Natural killer cell (primary cell): ENCODE measurements at places on chromosomes 1 and 21. TPM values are rescaled to one million over a fixed set of nuclear protein-coding genes. Genes with fewer than 3 reads are reported as not detected.

- no peak for DNase-seq
These were observed 109.1 kb upstream of the GADD45A start for GRCh38 chr1:67575861-67576260.

DNA sequence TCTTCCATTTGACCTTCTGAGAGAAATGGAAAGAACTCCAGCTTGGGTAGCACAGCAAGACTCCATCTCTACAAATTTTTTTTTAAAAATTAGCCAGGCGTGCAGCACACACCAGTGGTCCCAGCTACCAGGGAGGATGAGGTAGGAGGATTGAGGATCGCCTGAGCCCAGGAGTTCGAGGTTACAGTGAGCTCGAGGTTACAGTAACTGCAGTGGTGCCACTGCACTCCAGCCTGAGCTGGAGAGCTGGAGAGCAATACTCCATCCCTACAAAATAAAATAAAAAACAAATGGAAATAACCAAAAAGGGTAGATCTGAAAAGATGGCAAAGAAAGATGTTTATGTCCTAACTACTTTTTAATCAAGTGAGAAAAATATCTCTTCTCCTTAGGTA, 14.5 kb downstream of the POGZ start:
- DNase-seq, result no peak

DNA sequence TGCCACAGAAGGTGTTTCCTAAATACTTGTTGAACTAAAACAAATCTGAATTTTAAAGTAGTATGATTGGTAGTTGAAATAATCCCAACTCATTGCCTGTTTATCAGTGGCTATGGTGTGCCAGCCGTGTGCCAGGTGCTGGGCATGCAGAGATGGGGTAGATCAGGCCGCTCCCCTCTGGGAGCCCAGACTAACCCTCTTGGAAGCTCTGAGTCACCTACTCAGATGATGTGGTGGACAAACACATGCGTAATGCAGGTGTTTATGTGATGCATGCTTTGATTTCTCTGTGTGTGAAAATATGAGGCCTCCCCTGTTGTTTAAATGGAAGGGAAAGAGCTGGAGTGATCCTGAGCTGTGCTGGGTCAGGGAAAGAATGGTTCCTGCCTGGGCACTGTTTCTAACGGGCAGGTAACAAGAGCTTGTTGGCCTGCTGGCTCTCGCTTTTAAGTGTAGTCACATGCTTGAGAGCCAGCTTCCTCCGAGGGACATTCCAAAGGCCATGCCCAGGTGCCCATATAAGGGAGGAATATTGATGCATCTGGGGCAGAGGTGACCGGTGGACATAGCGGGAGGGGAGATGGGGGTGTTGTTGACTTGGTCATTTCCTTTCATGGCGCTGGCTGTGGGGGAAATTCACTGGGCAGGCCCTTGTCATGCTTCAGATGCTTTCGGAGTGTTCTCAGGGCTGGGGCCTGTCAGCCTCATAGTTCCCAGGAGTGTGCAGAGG, 10.2 kb downstream of the MFN2 start:
- no peak for DNase-seq

- DNase-seq, result no peak
These were observed 53.1 kb downstream of the LMX1A start for GRCh38 chr1:165303386-165303785.

The EPHA2 gene
- total RNA-seq, result 0.13 TPM

The TMEM82 gene
- not detected for total RNA-seq

The FGR gene
- 452 TPM for total RNA-seq
